Ascending aorta (tissue), 2 donors: ENCODE measurements at places on chromosomes 2 and 18. TPM values are rescaled to one million over a fixed set of nuclear protein-coding genes. Genes with fewer than 3 reads are reported as not detected.

GRCh38 chr2:33448220-33448899, 28.1 kb upstream of the RASGRP3 start:
- H3K27ac ChIP-seq, result no peak overlapping the region
- no peaks in the 10 kb centered on the region for H3K36me3 ChIP-seq
- no peak for DNase-seq
- H3K27me3 ChIP-seq, result no peaks in the 10 kb centered on the region
- no peak overlapping the region for H3K4me3 ChIP-seq
- H3K4me1 ChIP-seq, result no peaks in the 10 kb centered on the region

GRCh38 chr2:59237311-59237710, 996.2 kb upstream of the FANCL start:
- H3K27ac ChIP-seq, result no peak overlapping the region
- no peak for DNase-seq
- H3K4me3 ChIP-seq, result no peak overlapping the region

DNA sequence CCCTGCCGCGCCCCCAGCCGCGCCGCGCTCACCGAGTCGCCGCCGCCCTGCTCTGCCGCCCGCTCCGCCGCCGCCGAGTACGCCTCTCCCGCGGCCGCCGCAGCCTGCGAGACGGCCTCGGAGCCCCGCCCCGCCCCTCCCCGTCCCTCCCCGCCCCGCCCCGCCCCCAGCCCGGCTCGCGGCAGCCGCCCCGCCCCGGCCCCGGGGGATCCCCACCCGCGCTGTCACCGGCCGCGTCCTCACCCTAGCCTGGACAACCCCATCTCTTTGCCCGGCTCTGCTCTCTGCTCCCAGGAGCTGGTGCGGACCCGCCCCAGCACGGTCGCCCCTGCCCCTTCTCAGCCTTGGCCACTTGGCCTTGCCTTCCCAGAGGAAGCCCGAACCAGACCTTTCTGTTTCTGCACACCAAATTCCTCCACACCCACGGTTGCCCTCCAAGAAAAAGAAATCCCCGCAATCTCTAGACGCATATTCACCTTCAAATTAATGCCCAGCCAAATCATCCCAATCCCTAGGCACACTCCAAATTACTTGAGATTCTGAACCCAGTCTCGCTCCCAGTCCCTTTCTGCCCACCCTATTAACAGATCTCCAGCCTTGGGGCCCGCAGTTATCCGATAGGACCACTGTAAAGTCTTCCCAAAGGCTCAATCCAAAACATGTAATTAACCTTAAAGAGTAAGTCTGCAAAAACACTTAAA, at the start of gene CYRIA:
Gene CYRIA, minus strand, starts transcription at position 87 of the 701 bp plus-strand sequence. CDS start 77,715 bp downstream, outside the sequence.
- H3K36me3 ChIP-seq, result no peaks in the 10 kb centered on the region
- DNase-seq, result no peak

- no peak for DNase-seq
- no peaks in the 10 kb centered on the region for H3K27me3 ChIP-seq
- H3K4me3 ChIP-seq, result no peak overlapping the region
- no peaks in the 10 kb centered on the region for H3K36me3 ChIP-seq
- H3K27ac ChIP-seq, result no peak overlapping the region
- no peaks in the 10 kb centered on the region for H3K4me1 ChIP-seq
These were observed 8.8 kb upstream of the QPCT start for GRCh38 chr2:37335604-37336003.

DNA sequence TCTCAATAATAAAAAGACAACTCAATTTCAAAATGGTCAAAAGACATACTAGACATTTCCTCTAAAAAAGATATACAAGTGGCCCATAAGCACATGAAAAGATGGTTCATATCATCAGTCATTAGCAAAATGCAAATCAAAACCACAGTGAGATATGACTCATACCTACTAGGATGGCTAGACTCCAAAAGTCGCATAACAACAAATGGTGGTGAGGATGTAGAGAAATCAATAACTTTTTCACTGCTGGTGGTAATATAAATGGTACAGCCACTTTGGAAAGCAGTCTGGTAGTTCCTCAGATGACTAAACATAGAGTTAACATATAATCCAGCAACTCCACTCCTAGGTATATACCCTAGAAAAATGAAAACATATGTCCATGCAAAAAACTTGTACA, 242.3 kb upstream of the NOL4 start:
- no peak overlapping the region for H3K4me3 ChIP-seq
- H3K4me1 ChIP-seq, result no peaks in the 10 kb centered on the region
- no peaks in the 10 kb centered on the region for H3K27me3 ChIP-seq
- H3K36me3 ChIP-seq, result no peaks in the 10 kb centered on the region
- H3K27ac ChIP-seq, result no peak overlapping the region

DNA sequence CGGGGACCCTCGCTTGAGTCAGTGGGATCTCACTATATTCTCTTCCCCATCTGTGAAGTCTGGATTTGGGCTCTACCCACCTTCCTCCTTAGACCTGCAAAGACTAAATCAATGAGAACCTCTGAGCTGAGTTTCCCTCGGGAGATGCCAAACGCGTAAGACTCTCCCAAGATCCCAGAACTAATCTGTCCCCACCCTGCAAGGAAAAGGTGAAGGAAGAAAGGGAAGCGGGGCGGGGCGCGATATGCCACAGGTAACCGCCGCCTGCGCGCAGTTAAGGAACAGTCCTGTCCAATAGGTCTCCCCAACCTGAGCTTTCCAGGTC, 780 bp downstream of the SRD5A2 start:
- DNase-seq, result no peak
- H3K27me3 ChIP-seq, result no peaks in the 10 kb centered on the region
- no peaks in the 10 kb centered on the region for H3K36me3 ChIP-seq

GRCh38 chr2:68190991-68191731, 33.5 kb downstream of the PNO1 start:
- peaks cover 4% of the 10 kb centered on the region for H3K36me3 ChIP-seq
- no peaks in the 10 kb centered on the region for H3K27me3 ChIP-seq
- peaks cover 22% of the 10 kb centered on the region for H3K4me1 ChIP-seq
- no peak for DNase-seq

DNA sequence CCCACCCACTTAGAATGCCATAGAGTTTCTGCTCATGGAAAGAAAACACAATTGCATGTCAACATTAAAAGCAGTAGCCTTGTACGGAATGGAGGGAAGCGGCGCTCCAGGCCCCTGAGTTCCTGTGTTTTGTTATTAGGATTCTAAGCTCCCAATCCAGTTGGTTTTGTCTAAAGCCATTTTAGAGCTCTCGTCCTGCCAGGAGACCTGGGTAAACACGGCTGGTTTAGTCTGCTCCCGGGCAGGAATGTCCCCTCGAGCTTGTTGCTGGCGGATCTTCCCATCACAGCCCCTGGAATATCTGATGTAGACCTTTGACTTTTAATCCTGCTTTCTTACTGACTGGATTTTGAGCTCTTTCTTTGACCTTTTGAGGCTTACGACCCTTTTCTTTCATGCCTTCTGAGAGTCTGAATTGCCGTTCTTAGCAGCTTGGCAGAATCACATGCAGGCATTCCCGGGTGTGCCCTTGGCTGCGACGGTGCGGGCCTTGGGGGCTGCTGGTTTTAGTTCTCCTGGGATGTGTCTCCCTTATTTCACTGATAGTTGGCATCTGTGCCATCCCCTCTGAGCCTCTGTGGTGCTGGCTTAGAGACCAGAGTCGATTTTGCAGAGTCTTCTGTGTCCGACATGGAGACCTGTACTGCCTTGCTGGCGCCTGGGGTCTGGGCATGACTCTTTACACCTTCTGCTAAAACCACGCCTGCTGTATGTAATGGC, 25.4 kb downstream of the GREB1 start:
- no peak overlapping the region for H3K4me3 ChIP-seq
- H3K27me3 ChIP-seq, result no peaks in the 10 kb centered on the region

- H3K4me1 ChIP-seq, result no peaks in the 10 kb centered on the region
- no peak for DNase-seq
- no peaks in the 10 kb centered on the region for H3K27me3 ChIP-seq
- H3K36me3 ChIP-seq, result no peaks in the 10 kb centered on the region
- no peak overlapping the region for H3K27ac ChIP-seq
These were observed 24.6 kb downstream of the CROCC2 start for GRCh38 chr2:240930631-240931318.

DNA sequence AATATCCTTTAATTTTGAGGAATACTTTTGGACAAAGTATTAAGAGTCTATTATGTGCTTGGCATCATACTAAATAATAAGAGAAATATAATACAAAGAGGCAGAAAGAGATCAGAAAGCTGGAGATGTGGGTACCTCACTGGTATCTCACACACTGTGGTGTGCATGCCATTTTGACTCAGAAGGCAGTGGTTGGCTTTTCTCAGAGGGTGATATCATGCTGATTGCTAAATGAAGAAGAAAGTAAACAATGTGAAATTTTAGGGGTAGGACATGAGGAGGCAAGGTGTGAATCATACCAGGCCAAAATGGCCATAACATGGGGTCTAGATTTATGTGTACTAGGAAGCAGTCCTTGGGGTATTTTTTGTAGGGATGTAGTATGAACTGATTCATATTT, 16.6 kb upstream of the SPOPL start:
- no peaks in the 10 kb centered on the region for H3K4me1 ChIP-seq
- no peak overlapping the region for H3K4me3 ChIP-seq
- H3K27ac ChIP-seq, result no peak overlapping the region
- no peaks in the 10 kb centered on the region for H3K36me3 ChIP-seq
- DNase-seq, result no peak

- DNase-seq, result no peak
- no peak overlapping the region for H3K27ac ChIP-seq
- no peak overlapping the region for H3K4me3 ChIP-seq
These were observed 35.4 kb upstream of the MYO3B start for GRCh38 chr2:170142502-170142901.

- no peak for DNase-seq
- H3K27me3 ChIP-seq, result no peaks in the 10 kb centered on the region
- no peaks in the 10 kb centered on the region for H3K36me3 ChIP-seq
- H3K4me3 ChIP-seq, result no peak overlapping the region
- H3K27ac ChIP-seq, result no peak overlapping the region
These were observed 191.6 kb upstream of the SP5 start for GRCh38 chr2:170523506-170523905.

DNA sequence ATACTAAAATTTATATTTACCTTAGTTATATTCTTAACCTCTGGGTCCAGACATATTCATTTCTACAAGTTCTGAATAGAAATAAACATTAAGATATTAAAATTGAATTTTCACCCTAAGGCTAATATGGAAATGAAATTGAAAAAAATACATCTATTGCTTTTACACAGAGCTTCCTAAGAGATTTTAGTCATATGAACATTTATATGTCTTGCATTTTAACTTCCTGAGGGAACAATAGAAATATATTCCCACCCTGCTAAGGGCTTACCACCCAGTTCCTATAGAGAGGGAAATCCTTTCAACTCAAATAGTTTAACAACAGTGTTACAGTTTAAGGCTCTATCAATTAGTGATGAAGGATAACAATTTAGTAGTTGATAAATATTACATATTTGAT, 60.5 kb downstream of the SOCS6 start:
- DNase-seq, result no peak
- H3K36me3 ChIP-seq, result peaks cover 10% of the 10 kb centered on the region
- H3K4me3 ChIP-seq, result no peak overlapping the region
- no peaks in the 10 kb centered on the region for H3K27me3 ChIP-seq

GRCh38 chr2:233928594-233929351, 11.6 kb downstream of the TRPM8 start:
- no peaks in the 10 kb centered on the region for H3K36me3 ChIP-seq
- no peak overlapping the region for H3K4me3 ChIP-seq
- H3K27ac ChIP-seq, result no peak overlapping the region
- H3K4me1 ChIP-seq, result no peaks in the 10 kb centered on the region
- H3K27me3 ChIP-seq, result no peaks in the 10 kb centered on the region

DNA sequence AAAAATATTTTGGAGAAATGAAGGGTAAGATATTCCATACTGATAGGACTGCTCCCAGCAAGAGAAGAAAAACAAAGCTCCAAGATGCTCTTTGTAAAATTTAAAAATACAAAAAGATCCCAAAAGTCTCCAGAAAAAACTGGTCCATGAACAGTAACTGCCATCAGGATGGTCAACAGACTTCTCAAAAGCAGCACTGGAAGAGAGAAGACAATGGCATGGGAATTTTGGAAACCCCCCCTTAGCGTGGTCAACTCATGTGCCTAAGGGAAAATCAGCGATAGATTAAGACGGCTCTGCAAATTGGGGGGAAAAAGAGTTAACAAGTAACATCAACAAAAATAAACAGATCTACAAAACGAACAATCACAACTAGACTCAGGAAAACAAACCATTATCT, 23.6 kb downstream of the B4GALT6 start:
- DNase-seq, result no peak
- no peak overlapping the region for H3K27ac ChIP-seq
- no peak overlapping the region for H3K4me3 ChIP-seq
- H3K27me3 ChIP-seq, result no peaks in the 10 kb centered on the region

- no peaks in the 10 kb centered on the region for H3K27me3 ChIP-seq
- H3K4me3 ChIP-seq, result no peak overlapping the region
- DNase-seq, result peak; percentile 78
- no peaks in the 10 kb centered on the region for H3K36me3 ChIP-seq
- peak overlapping the region; percentile 80 for H3K27ac ChIP-seq
- H3K4me1 ChIP-seq, result peaks cover 10% of the 10 kb centered on the region
These were observed 114.5 kb upstream of the STPG4 start for GRCh38 chr2:47269316-47270232.

DNA sequence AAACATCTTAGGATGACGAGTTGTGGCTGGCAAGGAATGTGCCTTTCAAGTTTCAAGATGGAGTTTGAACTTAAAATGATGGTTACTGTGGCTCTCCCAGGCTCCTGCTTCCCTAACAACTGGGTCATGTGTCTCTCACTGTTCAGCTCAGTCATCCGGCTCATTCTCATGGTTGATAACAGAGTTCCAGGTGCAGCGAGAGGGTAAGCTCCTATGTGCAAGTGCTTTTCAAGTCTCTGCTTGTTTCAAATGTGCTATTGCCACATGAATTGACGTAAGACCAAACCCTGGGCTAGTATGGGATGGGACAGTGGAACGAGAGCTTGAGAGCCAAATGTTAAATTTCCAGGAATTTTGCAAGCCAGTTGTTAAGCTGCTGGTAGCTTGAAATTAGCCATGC, 19.5 kb upstream of the PUM2 start:
- H3K27ac ChIP-seq, result no peak overlapping the region
- H3K4me1 ChIP-seq, result no peaks in the 10 kb centered on the region
- no peaks in the 10 kb centered on the region for H3K27me3 ChIP-seq
- DNase-seq, result no peak

The SPC25 gene
- not detected for total RNA-seq

The SERPINB4 gene
- total RNA-seq, result not detected

The AOX1 gene
- 59.2 TPM for total RNA-seq

The NUP35 gene
- total RNA-seq, result not detected
